GM12891 (cell line): ENCODE measurements at places on chromosomes 12 and 14.
A peak's percentile ranks its signal among the peaks of the same experiment; 100 is the strongest.

- no peak for DNase-seq
Measured at GRCh38 chr14:76754586-76754985, 6.7 kb upstream of the VASH1 start.

- DNase-seq: no peak
Measured at GRCh38 chr14:71942904-71943694, 10.9 kb downstream of the RGS6 start.

- no peak for DNase-seq
Measured at GRCh38 chr12:70534466-70534865, 102.8 kb downstream of the PTPRB start.

GRCh38 chr14:101506926-101507835 is 54.1 kb upstream of the DIO3 start:
- no peak for DNase-seq

DNA sequence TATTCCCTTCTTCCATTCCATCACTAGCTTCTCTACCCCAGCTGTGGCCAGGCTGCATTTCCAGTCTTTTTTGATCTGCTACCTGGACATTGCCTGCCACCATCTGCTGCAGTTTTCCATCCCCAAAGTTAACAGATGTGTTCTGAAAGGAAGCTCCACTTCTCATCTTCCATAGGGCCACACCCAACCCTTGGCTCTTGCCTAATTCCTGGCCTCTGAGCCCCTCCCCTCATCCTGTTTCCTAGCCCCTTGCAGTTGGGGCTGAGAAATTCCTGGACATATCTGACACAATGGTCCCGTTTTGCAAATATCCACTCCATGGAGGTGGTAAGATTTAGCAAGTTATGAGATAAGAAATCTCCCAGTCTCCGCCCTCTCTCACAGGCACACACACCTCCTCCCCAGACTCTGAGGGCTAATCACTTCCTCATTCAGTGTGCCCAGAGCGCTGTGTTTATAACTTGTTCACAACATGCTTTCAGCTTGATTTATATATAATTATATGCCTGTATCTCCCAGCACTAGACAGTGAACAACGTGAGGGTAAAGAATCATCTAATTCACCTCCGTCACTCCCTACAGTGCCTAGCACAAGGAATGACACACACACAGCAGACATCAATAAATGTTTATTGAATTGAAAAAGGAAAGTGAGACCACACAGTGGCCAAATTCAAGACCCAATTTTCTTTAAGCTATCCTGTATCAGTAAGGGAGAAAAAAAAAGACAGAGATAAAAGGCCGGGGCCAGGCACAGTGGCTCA is 13.4 kb downstream of the SMUG1 start:
- DNase-seq: peak; percentile 51

GRCh38 chr12:121942145-121942718 is 23.8 kb downstream of the CFAP251 start:
- DNase-seq: no peak

DNA sequence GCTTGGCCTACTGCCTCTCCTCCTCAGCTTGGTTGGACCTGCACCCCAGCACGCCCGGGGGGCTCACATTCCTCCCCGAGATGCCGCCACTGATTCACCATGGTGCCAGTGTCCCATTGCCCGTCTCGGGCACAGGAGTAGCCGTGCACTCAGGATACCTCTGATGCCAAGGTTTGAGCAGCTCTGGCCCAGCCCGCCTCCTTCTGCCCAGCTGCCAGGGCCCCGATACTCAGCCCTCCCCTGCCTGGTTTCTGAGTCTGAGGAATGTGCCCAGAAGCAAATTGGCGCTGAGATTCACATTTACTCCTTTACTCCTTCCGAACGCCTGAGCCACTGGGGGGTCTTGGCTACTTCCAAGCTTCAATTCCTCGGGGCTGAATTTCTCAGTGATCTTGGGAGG is 63.5 kb downstream of the NINJ2 start:
- no peak for DNase-seq

- no peak for DNase-seq
Measured at GRCh38 chr14:32764131-32764530, 174.5 kb upstream of the NPAS3 start.

DNA sequence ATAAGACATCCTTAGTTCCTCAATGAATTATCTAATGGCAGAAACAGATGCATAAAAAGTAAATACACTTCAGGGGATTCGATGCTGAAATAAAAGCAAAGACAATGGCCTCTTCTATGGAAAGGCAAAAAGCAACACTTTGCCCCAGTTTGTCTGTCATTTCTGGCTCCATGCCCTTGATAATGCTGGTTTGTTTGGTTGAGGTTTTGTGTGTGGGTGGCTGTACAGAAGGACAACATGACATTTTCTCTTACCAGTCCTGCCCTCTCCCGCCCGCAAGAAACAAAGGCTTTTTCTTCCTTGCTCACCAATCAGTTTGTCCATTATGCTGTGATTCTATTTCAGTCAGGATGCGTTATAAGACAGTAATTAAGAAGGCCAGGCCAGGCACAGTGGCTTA is 18.1 kb upstream of the WDR89 start:
- no peak for DNase-seq

GRCh38 chr12:5520037-5520436 is 88.1 kb downstream of the NTF3 start:
- no peak for DNase-seq

GRCh38 chr12:67147447-67147846 is 121.7 kb upstream of the CAND1 start:
- DNase-seq: no peak

- no peak for DNase-seq
Measured at GRCh38 chr12:107369679-107370078, 276.3 kb upstream of the CRY1 start.

GRCh38 chr12:30064906-30065305 is 281.2 kb upstream of the TMTC1 start:
- DNase-seq: no peak

DNA sequence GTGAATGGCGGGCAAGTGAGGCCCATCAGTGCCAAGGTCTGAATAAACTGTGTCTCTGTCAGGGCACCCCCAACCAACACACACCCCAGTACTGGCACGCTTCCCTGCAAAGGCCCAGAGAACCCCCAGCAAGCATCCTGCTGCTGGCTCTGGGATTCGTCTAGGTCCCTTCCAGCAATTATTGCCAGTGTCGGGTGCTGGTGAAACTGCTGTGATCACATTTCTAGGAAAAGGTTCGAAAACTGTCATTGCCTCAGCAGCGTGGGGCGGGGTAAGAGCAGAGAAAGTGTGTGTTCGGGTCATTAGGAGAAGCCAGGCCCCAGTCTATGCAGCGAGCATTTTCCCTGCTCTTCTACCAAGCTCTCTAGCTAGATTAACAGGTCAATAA is 2.5 kb downstream of the FAM222A start:
- DNase-seq: no peak

DNA sequence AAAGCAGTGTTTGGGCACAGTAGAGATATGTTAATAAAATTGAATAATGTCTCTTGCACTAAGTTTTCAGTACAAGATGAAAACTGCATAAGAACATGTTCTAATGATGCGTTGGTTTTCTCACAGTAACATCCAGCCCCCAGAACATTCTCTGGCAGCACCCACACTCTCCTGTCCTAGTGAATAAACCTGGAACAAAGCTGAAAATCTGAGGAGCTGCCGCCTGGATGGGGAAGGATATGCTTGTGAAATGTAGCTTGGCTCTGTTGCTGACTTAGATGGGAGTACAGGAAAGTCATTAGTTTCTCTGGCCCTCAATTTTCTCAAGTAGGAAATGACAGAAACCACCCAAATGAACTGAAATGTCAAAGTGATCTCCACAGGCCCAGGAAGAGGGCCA is 323.8 kb downstream of the APAF1 start:
- DNase-seq: no peak

DNA sequence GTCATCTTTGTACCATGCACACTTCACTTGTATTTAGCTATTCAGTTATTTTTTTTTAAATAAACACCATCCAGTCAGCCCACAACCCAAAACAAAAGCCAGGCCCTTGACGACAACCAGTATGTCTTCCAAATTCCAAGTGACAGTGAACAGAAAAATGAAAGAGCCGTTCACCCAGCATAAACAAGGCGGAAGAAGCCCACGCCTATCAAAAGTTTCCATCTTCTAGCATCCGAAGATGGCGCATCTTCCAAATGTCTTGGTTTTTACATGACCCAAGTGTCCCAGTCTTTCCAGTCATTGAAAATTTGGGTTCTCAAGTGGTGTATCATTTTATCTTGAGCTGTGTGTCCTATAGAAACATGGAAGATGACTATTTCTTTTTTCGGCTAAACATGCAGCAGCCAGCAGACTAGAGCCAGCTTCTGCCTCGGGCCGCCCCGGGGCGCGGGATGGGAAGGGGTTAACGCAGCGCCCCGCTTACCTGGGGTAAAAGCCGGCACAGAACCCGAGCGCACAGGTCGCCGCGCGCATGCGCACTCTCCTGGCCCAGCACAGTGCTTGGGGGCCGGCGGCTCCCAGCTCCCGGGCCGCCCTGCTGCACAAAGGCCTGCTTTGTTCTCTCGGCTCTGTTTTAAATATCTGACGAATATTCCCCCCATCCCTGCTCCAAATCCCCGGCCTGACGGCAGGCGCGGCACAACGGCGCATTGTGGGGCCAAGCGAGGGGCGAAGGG is 164.8 kb downstream of the ZFP36L1 start:
- peak; percentile 53 for DNase-seq

GRCh38 chr14:90741682-90741946 is 74.6 kb downstream of the TTC7B start:
- no peak for DNase-seq

- no peak for DNase-seq
Measured at GRCh38 chr12:94670898-94671297, 20.5 kb upstream of the TMCC3 start.

GRCh38 chr12:119990382-119990874 is 1.4 kb downstream of the BICDL1 start:
- no peak for DNase-seq

DNA sequence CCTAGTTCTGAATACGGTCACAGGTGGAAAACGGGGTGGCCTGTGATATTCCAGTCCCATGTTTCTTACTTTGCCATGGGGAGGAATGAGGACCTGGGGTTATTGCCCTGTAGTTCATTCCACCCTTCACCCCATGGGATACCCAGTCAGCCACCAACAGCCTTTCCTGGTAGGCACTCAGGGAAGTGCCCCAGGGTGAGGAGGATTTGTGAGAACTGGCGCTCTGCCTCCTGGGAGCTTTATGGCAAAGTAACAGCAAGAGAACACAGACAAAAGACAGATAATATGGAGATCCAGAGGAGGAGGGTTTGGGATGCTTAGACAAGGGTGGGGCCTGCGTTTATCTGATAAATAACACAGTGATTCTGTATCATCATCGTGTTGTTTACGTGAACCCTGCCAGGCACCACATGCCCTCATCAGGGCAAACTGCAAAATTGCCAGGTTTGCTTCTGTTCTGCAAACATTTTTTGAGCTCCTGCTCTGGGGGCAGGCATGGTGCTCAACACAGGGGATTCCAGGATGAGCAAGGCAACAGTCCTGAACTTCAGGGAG is 223.5 kb downstream of the SLC41A2 start:
- DNase-seq: no peak

GRCh38 chr12:49165114-49165513 is 23.8 kb downstream of the TUBA1A start:
- DNase-seq: no peak

- DNase-seq: no peak
Measured at GRCh38 chr12:77471801-77472200, 358.9 kb upstream of the NAV3 start.

- DNase-seq: no peak
Measured at GRCh38 chr12:91753649-91754048, 392.0 kb downstream of the BTG1 start.

- DNase-seq: no peak
Measured at GRCh38 chr14:95320078-95320895, 579 bp upstream of the CLMN start.

DNA sequence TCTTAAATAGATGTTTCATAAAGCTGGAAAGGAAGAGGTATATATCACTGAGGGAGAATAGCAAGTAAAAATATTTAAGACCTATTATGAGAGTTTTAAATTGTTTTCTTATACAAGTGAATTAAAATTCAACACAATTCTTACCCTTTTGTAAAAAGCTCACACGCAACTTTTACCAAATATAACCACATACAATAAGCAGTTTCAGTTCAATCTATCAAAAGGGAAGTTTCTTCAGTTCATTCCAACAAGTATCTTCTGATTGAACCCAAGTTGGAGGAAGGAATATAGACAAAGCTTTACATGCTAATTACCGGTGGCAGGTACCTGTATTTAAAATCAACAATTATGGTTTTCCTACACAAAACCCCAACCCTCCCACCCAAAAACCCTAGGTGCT is 41.1 kb downstream of the GTF2A1 start:
- no peak for DNase-seq

GRCh38 chr12:50728417-50728816 is 35.5 kb upstream of the ATF1 start:
- no peak for DNase-seq

DNA sequence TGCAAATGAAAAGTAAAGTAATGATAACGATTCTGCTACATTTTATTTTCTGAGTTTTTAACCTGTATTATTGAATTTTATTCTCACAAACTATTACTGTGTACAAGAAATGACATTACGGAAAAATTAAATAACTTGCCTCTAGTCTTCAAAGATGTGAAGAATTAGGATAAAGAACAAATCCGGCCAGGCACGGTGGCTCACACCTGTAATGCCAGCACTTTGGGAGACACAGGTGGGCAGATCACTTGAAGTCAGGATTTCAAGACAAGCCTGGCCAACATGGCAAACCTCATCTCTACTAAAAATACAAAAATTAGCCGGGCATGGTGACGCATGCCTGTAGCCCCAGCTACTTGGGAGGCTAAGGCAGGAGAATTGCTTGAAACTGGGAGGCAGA is 1584.4 kb upstream of the SEL1L start:
- DNase-seq: no peak

- no peak for DNase-seq
Measured at GRCh38 chr12:116204169-116204568, 73.3 kb downstream of the MED13L start.

DNA sequence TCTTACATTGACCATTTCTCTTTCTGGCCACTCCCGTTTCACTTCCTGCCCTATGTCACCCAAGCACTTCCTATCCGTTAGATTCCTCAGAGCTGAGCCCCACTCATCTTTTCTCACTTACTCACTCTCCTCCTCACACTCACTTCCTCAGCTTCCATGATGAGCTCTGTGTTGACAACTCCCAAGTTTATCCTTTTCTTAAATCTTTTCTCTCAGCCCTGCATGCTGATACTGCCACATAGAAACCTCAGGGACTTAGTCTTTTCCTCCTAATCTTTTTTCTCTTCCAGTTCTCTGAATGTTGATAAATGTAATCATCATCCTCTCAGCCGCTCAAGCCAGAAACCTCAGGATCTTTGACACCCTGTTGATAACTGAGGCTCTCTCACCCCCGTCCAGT is 99.6 kb downstream of the ANO6 start:
- DNase-seq: no peak

- DNase-seq: no peak
Measured at GRCh38 chr14:101124815-101125214, 221.3 kb upstream of the RTL1 start.

- no peak for DNase-seq
Measured at GRCh38 chr12:54404061-54405004, 14.7 kb downstream of the ITGA5 start.

- no peak for DNase-seq
Measured at GRCh38 chr12:113170457-113170856, 14.8 kb downstream of the DDX54 start.
